Activated T-cell treated with anti-CD3 and anti-CD28 coated beads, Interleukin-2, amount 50 U/mL, for 48 hours (primary cell): ENCODE measurements at places on chromosomes 12 and 14.

GRCh38 chr14:64400829-64401459, 12.8 kb downstream of the MTHFD1 start:
- no peak for DNase-seq

- DNase-seq, result no peak
Measured at GRCh38 chr12:123621101-123621500, 12.4 kb downstream of the EIF2B1 start.

- DNase-seq, result no peak
Measured at GRCh38 chr14:79415726-79416125, 795.6 kb downstream of the DIO2 start.

GRCh38 chr14:63457498-63457897, 85.7 kb downstream of the PPP2R5E start:
- DNase-seq, result no peak

DNA sequence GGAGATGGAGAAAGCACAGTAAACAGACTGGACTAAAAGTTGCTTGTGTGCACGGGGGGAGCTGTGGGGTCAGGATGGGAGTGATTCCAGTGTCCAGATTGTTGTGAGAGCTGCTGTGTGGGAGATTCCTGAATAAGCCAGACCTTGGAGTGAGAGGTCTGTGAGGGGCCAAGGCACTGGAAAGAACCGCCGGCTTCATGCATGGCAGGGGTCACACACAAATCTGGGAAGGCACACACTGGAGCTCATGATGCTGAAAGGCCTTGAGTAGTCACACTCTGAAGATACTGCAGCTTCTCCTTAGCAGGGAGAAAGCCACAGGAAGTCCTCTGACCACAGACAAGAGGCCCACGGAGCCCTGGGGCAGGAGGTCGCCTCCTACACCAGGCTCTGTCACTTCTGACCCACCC, 23.1 kb downstream of the ADCY6 start:
- DNase-seq, result peak; percentile 32

- DNase-seq, result no peak
Measured at GRCh38 chr14:51145246-51145645, 50.3 kb upstream of the TRIM9 start.

- DNase-seq, result no peak
Measured at GRCh38 chr14:79540394-79540793, 670.9 kb downstream of the DIO2 start.

- DNase-seq, result no peak
Measured at GRCh38 chr14:93099196-93099595, 16.5 kb downstream of the ITPK1 start.

GRCh38 chr12:51021694-51022093, 4.5 kb downstream of the SLC11A2 start:
- DNase-seq, result no peak

DNA sequence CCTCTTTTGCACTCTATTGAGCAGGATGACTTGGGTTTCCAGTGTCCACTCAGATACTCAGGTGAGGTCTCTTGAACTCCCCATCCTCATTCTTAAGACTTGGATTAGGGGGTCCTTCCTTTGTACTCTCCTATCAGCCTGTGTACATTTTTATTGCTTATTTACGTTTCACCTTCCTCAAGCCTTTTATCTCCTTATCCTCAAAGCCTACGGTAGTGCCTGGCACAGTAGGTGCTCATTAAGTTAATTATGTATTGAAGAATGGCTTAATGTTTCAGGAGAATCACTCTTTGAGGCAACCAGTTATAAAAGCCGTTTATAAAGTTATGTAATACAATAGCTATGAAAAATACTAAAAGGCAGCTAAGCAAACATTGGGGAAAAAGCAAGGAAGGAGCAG, 315.7 kb downstream of the NPAS3 start:
- no peak for DNase-seq

DNA sequence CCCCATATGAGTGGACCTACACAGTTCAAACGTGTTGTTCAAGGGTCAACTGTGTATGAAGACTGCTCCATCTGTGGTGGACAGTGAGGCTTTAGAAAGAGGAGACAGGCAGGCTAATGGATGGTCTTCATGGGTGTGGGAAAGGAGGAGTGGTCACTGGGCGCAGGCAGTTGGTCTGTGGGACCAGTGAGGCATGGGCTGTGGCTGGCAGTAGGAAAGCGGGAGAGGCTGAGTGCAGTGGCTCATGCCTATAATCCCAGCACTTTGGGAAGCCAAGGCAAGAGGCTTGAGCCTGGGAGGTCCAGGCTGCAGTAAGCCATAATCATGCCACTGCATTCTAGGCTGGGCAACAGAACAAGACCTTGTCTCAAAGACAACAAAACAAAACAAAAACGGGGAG, 2.0 kb upstream of the NR4A1 start:
- DNase-seq, result no peak

DNA sequence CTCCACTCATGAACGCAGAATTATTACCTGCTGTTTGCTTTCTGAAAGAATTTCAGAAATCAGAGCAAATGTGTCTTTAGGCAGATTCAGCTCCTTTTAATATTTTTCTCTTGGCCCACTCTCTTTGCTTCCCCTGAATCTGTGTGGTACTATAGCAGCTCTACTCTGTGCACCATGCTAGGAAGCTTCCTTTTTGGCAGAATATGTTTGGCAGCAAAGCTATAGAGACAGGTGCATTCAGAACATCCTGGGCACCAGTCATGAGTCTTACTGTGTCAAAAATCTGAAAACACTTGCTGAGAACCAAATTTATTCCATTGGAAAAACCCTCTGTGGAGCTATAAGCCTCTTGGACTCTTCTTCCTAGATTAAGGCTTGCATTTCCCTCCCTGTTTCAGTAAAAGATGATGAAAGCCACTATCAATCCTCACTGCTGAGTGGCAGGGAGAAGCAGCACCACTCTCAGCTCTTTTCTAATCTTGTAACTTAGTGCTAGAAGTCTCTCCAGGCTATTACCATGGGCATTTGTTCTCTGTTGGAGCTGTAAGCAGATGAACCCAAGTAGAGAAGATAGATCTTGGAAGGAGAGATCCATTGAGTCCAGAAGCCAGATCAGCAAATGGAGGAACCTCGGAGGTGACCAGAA, 18.2 kb downstream of the CIPC start:
- DNase-seq, result no peak

- no peak for DNase-seq
Measured at GRCh38 chr14:95213774-95214173, 56.4 kb upstream of the DICER1 start.

GRCh38 chr14:53946071-53946403, 10.6 kb downstream of the BMP4 start:
- no peak for DNase-seq

DNA sequence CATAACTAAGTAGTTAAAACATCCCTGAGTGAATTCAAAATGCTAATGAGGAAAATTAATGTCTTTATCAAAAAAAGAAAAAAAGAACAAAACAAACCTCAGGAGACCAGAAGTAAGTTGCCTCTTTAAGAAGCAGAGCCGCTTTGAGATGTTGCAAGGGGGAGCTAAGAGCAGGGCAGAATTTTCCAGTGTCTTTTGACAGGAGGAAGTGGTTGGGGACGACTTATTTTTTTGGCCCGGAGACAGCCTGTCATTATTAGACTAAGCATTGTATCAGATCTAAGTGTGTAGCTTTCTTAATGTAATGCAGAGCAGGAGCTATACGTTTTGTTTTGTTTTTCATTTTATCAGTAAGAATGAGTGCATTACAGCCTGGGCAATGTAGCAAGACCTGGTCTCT, 206.6 kb downstream of the CACNA1C start:
- DNase-seq, result no peak

- DNase-seq, result no peak
Measured at GRCh38 chr14:86990396-86990795, 1002.6 kb downstream of the GALC start.

- no peak for DNase-seq
Measured at GRCh38 chr14:55777877-55778276, 197.9 kb downstream of the KTN1 start.

GRCh38 chr14:33280646-33281045, 342.0 kb downstream of the NPAS3 start:
- no peak for DNase-seq
